ENCODE measurements at places on chromosomes 5 and 9.
A peak's percentile ranks its signal among the peaks of the same experiment; 100 is the strongest.

GRCh38 chr5:151680944-151681427, 5.7 kb downstream of the SPARC start:
- no peak for DNase-seq

DNA sequence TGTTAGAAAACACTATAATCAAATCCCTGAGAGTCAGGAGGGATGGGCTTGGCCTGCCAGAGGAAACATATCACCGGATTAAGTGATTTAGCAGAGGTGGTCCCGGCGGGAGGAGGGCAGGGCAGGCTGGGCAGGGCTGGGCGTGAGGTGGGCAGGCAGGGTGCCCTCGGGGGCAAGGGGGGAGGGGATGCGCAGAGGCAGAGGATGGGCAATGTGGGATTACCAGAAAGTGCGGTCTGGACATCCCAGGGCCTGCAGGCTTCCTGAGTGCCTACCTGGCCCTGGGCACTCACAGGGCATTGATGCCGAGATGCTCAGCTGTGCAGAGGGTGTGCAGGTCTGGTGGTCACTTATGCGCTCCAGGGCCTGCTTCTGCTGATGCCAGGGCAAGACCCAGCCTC, 115.2 kb downstream of the ADAMTS2 start:
- DNase-seq, result no peak

- DNase-seq, result no peak
Measured at GRCh38 chr9:121672213-121672612, 20.8 kb downstream of the DAB2IP start.

- peak; percentile 41 for DNase-seq
Measured at GRCh38 chr5:142472306-142472951, 147.6 kb upstream of the SPRY4 start.

- no peak for DNase-seq
Measured at GRCh38 chr9:680106-680505, 161.4 kb upstream of the DMRT1 start.

- DNase-seq, result no peak
Measured at GRCh38 chr5:20158006-20158405, 170.0 kb upstream of the CDH18 start.

- DNase-seq, result no peak
Measured at GRCh38 chr9:95425910-95426551, 90.7 kb downstream of the PTCH1 start.

DNA sequence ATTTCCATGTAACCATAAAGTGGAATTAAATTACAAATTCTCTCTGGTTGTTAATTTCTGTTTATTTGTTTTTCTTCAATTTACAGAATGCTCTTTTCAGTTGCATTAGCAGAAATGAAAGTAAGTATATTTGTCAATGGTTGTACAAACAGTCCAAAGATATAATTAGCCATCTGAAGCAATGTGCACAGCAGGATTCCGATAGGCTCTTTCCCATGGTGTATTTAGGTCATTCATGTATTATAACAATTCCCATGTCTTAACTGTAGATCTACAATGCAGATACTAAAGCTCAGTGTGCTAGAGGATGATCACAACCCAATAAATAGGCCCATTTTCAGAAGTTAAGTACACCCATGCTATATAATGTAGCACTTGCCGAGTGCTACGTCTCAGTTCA, 43.8 kb downstream of the RECK start:
- no peak for DNase-seq

GRCh38 chr9:114805670-114806525, at the start of gene TNFSF15:
Gene TNFSF15, minus strand, starts transcription at chr9:114806039. Its CDS starts 27 bp downstream, at chr9:114806012.
- peak; percentile 20 for DNase-seq

DNA sequence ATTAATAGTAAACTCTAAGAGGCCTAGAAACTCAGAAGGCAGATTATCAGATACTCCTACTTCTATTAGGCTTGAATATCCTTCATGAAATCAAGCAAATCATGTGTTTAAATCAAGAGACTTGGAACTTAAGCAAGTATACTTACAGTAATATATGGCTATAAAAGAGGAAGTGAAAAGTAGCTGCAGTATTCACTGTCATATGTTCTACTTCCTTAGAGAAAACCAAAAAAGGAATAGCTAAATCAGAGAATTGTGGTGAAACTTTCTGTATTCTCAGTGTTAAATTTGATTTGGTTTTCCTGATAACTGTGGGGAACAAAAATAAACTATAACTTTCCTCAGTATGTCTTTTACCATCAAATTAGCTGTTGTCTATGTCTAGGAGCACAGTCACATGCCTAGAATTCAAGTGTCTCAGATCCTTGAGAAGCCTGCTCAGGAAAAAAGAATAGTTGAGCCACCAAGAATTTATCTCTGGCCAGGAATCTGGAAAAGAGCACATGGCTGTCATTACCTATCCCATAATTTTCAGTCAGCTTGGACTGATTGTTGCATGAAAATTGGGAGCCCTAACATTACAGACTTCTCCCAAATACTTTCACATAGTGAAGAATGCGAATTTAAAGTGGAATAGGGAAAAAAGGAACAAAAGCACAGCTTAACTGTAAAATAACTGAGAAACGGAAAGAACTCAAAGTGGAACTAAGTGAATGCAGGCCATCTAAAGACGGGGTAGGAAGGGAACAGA, 1.7 kb downstream of the FKBP15 start:
- no peak for DNase-seq

- DNase-seq, result no peak
Measured at GRCh38 chr9:6793203-6793602, 35.4 kb downstream of the KDM4C start.

GRCh38 chr5:149411738-149412519, 32.8 kb upstream of the IL17B start:
- DNase-seq, result no peak

- no peak for DNase-seq
Measured at GRCh38 chr5:142000704-142001484, 11.9 kb downstream of the GNPDA1 start.

DNA sequence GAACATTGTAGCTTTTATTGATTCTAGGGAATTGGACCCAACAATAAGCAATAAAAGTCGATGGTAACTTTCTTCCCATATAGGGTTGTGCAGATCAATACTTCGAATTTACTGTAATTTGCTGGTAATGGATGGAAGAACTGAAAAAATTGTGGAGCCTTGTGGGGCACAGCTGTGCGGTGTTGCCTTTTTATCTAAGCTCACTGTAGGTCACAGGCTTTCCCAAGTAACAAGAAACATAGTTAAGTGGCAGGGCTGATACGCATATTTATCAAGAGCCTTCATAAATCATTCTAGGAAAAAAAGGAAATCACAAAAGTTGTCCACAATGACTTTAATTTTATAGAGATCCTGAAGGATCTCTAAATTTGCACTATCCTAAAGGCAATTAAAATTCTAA, 292.9 kb downstream of the MAST4 start:
- no peak for DNase-seq

- DNase-seq, result no peak
Measured at GRCh38 chr5:27472000-27472763, 433.8 kb upstream of the CDH9 start.

- no peak for DNase-seq
Measured at GRCh38 chr5:9498541-9499497, 47.1 kb downstream of the SEMA5A start.
